CD4-positive, alpha-beta T cell treated with Interleukin-15 for 1 hour (primary cell): ENCODE measurements at places on chromosomes 12 and 14.

DNA sequence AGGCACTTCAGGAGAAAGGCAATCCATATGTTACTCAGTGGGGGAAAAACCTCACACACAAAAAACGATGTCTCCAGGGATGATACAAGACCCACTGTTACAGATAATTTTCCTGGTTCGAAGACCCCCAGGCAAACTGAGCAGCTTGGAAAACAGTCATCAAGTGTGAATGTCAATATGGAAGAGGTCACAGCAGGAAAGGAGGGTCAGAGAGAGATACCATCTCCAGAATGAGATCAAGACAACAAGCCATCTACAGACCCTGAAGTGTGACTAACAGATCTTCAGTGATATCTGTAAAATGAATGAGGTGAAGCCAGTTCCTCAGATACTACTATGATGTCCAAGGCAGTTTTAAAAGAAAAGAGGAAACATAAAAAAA is 28.6 kb downstream of the GNS start:
- DNase-seq = no peak

GRCh38 chr12:103840462-103840875 is 565 bp downstream of the NT5DC3 start:
- DNase-seq = no peak

GRCh38 chr14:102817318-102817717 is 40.1 kb downstream of the TRAF3 start:
- no peak for DNase-seq

GRCh38 chr14:26265170-26265685 is 332.6 kb downstream of the NOVA1 start:
- DNase-seq = no peak

DNA sequence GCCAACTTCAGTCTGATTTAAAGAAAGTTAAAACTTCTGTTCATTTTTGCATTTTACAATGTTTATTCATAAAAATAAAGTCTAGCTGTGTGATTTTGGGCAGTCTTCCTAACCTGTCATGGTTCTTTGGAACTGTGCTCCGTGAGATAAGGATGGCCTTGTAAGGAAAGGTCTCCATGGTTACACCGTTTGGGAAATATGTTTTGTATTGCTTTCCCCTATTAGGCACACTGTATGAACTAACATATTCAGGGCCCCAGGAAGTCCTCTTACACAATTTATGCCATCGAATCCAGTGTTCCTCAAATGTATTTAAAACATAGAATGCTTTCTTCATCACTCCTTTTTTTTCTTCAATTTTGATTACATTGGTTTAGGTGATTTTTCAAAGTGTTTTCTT is 54.5 kb downstream of the APAF1 start:
- no peak for DNase-seq

- no peak for DNase-seq
Observed at GRCh38 chr12:109592195-109592904, 18.8 kb downstream of the MVK start.

DNA sequence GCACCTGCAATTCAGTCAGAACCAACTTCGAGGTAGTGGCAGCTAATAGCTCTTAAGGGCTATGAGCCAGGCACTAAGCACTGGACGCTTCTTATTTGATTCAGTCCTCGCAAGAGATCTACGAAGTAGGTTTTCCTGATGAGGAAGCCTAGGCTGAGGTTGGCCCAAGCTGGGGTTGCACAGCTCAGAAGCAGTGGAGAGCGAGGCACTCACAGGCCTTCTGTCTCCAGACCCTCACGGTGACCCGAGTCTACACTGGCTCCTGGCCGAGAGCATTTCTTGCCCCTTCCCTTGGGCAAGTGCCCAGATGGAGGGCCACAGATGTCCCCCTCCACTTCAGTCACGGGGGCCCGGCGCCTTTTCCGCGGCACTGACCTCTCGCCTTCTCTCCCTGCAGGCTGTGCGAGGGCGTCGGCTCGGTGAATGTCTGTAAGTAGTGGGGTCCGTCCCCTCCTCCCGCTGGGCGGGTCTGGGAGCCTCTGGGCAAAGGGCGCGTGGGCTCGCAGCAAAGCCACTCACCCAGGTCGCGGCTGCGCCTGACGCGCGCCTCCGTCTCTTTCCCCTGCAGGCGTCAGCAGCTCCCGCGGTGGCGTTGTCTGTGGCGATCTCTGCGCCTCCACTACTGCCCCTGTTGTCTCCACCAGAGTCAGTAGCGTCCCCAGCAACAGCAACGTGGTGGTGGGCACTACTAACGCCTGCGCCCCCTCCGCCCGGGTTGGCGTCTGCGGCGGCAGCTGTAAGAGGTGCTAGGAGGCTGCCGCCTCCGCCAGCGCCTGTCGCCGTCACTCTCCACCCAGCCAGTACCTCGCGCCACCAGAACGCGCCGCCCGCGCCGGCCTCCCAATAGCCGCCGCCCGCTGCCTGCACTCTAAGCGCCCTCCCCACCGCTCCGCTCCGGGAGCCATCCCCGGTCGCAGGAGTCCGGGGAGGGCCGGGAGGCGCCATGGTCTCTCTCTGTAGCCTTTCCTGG is 13.1 kb downstream of the KRT83 start:
- no peak for DNase-seq

DNA sequence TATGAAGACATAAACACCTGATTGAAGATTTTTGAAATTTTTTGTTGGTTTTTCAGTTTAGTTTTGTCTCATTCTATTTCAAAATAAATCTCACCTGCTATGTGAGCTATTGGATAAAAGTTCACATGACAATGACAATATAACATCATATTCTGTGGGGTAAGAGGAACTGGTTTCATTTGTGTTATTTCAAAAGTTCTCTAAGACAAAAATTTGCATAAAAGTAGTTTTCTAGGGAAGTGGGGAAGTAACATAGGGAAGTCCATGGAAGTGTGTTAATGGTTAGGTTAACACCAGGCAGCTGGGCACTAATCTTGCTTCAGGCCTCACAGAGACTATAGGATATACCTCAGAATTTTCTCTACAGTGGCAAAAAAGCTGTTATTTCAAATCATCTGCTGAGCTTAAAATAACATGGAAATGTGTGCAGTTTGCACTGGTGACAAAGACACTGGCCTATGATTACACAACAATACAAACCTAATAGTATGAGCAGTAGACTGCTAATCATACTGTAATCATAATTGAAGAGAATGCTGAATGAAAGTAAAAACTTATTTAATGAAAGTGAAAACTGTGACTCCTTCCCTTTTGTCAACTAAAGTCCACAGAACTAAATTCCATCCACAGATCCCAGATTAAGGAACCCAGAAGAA is 710.6 kb upstream of the TMEM132C start:
- DNase-seq = no peak

DNA sequence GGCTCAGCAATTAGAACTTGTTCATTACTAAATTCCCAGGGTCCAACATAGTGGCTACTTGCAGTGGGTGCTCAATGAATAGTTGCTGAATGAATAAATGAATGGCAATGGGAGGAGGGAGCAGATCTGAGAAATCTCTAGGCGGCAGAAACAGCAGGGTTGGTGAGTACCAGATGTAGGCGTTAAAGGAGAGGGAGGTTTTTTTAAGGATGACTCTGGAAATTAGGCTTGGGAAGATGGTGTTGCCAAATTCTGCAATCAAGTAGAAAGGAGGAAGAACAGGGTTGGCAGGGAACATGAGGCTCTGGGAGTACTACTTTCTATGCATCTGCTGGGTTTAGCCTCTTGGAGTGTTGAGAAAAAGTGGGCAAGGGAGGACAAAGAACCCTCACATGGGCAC is 207.1 kb downstream of the APAF1 start:
- no peak for DNase-seq

GRCh38 chr14:74518221-74518620 is 24.7 kb downstream of the ISCA2 start:
- peak; percentile 6 for DNase-seq

DNA sequence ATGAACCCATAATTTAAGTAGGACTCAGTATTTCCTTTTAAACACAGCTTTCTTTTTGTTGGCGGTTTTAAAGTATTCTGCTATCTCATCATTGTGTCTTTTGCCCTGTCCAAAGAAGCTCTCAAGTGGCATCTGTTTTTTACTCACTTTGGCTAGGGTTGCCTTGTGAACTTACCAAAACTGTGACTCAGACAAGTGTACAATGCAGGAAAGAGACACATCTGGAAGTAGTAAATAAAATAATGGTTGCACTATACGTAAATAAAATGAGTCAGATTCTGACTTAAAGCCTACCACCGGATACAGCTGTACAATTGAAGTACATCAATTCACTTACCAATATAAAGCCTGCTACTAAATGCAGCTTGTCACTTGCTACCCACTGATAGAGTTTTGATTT is 619.2 kb upstream of the LRFN5 start:
- DNase-seq = no peak

GRCh38 chr14:72906879-72907278 is 13.0 kb upstream of the DPF3 start:
- no peak for DNase-seq

DNA sequence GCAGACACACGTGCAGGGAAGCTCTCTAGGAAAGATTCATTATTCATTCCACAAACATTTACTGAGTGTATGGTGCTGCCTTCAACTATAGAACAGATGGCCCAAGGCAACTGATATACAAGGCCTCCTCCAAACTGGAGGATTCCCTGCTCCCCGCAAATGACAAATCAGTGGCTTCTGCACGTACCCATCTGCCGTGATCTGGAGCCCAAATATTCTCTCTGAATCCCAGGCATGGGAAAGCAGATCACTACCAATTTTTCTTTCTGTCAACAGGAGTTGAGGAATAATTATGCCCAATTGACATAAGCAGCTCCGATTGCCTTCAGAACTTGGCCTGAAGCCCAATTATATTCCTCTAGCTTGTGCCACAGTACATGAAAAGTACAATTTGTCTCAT is 174.2 kb upstream of the CCDC196 start:
- DNase-seq = no peak

DNA sequence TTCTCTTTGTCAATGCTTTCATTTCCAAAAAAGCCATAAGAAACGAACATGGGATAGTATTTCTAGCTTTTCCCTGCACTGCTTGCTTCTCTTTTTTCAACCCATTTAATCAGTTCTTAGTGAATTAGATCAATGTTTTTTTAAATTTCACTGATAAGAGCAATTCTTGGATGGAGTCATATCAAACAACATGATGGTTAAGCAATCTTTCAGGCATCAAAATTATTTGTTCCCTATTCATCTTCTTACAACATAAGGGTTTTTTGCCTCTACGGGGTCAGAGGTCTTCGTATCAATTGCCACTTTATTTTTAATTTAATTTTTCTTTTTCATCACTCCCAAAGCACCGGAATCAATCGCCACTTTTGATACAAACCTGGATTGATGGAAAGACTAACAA is 103.8 kb upstream of the RESF1 start:
- no peak for DNase-seq
